ENCODE measurements at places on chromosomes 13 and 19.
A peak's percentile ranks its signal among the peaks of the same experiment; 100 is the strongest.

DNA sequence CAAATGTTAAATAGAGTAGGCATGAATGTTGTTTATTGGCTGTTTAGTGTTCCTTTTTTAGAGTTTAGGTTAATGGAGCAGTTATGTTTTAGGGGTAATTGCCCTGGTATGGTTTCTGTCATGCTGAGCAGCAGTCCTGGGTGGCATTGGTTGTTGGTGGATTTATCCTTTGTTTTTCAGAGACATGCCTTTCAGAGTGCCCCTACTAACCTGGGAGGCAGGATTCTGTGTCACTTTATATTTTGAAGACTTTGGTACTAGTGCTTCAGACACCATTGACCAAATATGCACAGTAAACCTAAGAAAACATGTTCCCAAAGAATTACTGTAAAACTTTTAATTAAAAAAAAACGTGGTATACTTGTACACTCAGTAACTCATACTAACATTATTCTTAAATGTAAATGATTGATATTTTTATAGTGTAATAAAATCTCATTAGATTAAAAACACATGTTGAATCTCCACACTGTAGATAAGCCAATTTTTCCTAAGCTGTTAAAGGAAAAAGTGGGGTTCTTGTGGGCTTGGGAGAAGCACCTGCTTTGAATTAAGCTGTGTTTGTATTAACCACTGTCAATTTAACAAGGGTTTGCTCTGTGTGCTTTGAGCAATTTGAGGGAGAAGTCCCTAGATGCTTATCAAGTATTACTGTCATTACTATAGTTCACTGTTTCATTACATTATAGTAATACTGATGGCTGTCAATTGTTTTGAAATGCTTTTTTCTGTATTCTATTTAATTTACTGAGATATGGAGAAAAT lies 133.2 kb downstream of the LMO7 start:
- DNase-seq, result no peak

DNA sequence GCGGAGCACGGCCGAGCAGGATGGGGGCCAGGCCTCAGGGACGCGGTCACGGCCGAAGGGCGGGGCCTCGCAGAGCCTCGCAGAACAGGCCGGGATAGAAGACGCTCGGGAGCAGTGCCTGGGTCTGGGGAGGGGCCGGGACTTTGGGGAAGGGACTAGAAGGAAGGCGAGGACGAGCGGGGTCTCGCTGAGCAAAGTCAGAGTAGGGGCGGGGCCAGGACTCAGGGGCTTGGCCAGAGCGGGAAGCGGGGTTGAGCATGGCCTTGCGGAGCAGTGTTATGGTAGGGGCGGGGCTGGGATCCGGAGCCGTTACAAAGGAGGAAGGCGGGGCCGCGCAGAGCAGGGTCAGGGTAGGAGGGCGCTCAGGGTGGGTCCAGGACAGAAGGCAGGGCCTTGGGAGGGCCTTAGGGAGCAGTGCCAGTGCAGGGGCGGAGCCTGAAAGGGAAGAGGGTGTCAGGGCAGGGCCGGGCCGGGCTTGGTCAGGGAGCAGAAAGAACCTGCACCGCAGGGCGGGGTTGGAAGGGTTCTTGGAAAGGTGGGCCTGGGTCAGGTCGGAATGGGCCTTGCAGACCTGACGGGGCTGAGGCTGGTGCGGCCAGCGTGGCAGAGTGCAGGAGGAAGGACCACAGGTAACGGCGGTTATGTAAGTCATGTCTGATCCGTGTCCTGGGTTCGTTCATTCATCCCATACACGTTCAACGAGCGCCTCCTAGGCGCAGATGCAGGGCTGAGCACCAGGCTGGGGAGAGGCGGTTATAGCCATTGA lies 533 bp upstream of the ATP8B3 start:
- peak; percentile 97 for DNase-seq

DNA sequence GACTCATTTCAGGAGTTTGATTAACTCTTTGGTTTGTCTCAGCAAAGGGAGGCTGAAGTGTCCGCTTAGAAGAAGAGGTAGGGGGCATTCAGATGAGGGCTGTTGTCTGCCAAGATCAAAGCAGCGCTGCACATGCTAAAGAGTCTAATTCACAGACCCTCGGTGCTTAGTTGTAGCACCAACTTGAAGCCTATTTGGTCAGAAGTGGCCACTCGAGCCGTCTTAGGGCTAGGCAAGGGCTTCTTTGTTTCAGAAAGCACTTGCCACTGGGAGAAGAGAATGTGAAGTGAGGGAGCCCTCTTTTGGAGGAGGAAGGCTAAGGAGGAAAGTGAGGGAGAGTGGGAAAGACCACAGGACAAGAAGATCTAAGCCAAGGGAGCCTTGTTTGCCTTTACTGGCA lies 313.4 kb upstream of the TMTC4 start:
- DNase-seq, result no peak

GRCh38 chr13:98792321-98792720 lies 39.8 kb upstream of the SLC15A1 start:
- no peak for DNase-seq

- no peak for DNase-seq
These were observed 1.1 kb downstream of the SOX1 start for GRCh38 chr13:112067871-112068539.

DNA sequence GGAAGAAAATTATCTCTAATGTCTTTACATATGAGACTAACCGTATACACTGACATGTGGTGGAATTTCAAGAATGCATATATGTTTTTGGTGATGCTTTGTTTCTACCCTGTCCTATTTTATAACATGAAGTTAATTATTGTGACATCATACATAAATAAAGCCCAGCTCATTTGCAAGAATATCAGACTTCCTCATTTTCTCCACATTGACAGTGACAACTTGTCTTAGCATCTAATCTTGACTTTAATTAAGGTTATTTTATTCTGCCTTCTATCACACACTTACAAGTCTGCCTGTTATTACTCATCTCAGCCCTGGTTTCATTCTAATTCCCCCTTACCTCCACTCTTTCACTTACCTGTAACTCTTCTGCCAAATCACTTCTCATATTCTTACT lies 140.6 kb upstream of the STARD13 start:
- no peak for DNase-seq

GRCh38 chr19:32550666-32551065 lies 30.3 kb upstream of the PDCD5 start:
- no peak for DNase-seq

GRCh38 chr13:74003374-74003773 lies 130.8 kb downstream of the KLF12 start:
- DNase-seq, result no peak

DNA sequence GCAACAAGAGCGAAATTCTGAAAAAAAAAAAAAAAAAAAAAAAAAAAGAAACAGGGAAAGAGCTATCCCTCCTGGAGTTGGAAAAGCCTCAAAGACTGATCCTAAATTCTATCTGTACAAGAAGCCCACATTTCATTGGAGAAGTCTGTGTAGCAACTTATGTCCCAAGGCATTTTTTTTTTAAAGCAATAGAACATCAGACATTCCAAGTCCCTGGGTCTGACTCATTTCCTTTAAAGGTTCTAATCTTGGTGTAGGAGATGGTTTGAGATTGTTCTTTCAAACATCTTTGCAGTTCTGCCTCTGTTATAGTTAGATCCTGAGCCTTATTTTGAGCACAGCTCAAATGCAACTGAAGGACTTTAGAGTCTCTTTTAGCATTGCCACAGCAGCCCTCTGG lies 706.5 kb upstream of the MIR17HG start:
- no peak for DNase-seq

GRCh38 chr19:8705742-8706141 lies 7.1 kb upstream of the ACTL9 start:
- no peak for DNase-seq

- no peak for DNase-seq
These were observed 836 bp downstream of the GIPC1 start for GRCh38 chr19:14494910-14495671.

All from GM12865 (cell line).